ENCODE measurements at places on chromosomes 1 and 21.

DNA sequence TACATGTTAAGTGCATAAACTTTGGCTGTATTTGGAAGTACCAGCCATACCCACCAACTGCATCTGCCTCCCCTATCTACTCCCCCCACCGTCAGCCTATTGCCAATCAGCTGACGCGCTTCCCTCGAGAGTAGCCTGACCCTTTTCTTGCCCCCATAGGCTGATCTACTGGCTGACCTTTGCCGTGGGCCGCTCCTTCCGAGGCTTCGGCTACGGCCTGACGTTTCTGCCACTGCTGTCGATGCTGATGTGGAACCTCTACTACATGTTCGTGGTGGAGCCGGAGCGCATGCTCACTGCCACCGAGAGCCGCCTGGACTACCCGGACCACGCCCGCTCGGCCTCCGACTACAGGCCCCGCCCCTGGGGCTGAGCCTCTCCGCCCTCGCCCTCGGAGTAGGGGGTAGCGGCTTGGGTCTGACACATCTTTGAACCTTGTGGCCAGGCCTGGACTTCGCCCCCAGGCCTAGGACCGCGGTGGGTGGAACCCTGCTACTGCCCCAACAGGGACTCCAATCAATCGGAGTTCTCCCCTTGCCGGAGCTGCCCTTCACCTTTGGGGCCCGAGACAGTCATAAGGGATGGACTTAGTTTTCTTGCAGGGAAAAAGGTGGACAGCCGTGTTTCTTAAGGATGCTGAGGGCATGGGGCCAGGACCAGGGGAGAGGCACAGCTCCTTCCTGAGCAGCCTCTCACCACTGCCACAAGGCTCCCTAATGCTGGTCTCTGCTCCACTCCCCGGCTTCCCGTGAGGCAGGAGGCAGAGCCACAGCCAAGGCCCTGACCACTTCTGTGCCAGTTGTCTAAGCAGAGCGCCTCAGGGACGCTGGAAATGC, 4.0 kb downstream of the GLMP start:
- DNase-seq = peak; percentile 90

DNA sequence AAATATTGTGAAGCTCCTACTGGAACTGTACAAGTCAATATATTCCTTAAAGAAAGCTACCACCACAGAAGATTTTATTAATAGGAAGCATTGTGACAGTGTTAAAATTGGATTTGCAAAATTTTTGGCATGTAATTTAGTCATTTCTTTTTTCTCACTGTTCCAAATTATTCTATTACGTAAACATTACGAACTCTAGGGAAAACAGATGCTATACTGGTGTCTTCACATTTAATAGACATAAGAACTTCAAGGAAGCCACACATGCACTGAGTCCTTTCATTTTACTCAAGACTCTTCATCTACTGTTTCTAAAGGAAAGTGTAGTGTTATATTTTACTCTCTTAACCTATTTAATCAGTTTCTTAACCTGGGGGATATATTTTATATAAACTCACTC, 135.4 kb downstream of the HMCN1 start:
- no peak for DNase-seq

GRCh38 chr1:22122273-22123070, 20.4 kb downstream of the WNT4 start:
- no peak for DNase-seq

- DNase-seq = no peak
These were observed 150.9 kb upstream of the POU3F1 start for GRCh38 chr1:38197312-38198061.

- no peak for DNase-seq
These were observed 87.5 kb downstream of the ASTN1 start for GRCh38 chr1:177077006-177077405.

DNA sequence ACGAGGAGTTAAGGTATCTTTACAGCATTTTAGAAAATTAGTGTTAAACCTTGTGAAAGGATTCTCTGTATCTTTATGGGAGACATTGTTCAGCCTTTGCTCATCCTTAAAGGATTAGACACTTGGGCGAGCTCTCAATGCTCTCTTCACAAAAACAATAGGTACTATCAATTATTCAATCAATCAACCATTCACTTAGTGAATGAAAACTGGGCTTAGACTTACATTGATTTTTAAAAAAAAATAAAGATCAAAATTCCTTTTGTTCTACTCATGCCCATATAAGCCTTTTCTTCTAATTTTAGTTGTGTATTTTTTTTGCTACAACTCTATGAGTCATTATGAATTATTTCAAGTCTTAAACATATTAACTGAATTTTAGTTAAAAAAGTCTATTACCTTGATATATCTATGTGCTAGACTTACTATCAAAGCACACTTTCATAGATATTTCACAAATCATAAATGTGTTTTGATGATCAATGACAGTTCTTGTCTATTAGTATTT, 181.2 kb downstream of the DPYD start:
- DNase-seq = no peak

DNA sequence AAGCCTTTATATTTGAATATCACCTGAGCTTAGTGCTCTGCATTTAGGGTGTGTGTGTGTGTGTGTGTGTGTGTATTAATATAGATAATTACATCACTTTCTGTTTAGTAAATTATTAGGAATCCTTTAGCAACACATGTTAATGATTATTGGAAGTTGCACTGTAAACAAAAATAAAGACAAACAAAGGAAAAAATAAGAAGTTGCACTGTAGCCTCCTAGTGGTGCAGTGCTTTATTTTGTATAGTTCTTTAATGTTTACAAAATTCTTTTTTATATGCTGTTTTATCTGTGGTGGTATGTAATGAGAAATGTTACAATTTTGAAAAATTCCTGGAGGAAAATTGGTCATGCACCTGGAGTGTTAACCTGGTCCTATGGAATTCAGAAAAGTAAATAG, 69.2 kb downstream of the UBE4B start:
- no peak for DNase-seq

GRCh38 chr21:37237764-37238163, 29.4 kb downstream of the VPS26C start:
- no peak for DNase-seq

DNA sequence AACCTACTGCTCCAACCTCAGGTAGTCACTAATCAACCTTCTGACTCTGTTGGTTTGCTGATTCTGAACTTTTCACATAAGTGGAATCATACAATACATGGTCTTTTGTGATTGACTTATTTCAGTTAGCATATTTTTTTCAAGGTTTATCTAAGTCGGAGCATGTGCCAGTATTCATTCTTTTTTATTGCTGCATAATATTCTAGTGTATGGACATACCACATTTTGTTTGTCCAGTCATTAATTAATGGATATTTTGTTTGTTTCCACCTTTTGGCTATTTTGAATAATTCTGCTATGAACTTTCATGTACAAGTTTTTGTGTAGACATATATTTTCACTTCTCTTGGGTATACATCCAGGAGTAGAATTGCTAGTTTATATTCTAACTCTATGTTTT, 53.0 kb upstream of the LRRN2 start:
- DNase-seq = no peak

DNA sequence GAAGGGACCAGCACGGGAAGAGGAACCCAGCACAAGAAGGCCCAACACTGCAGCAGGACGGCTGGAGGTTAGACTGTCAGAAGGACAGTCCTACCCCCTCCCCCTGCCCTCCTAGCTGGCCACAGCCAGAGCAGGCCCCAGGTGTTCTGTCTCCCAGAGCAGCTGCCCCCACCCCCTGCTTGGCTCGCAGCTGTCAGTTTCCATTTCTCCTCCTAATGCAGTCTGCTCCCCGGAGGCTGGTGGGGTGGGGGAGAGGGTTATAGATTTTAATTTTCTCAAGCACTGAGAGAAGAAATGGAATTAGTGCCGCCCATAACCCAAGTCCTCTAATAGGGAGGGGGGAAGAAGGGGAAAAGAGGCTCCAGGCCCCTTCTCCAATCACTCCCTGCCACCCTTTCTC, 13.0 kb upstream of the PEAR1 start:
- no peak for DNase-seq

GRCh38 chr1:53541761-53542550, 82.8 kb downstream of the DMRTB1 start:
- DNase-seq = peak; percentile 56

- DNase-seq = no peak
These were observed 62.5 kb upstream of the BARHL2 start for GRCh38 chr1:90779573-90779972.

DNA sequence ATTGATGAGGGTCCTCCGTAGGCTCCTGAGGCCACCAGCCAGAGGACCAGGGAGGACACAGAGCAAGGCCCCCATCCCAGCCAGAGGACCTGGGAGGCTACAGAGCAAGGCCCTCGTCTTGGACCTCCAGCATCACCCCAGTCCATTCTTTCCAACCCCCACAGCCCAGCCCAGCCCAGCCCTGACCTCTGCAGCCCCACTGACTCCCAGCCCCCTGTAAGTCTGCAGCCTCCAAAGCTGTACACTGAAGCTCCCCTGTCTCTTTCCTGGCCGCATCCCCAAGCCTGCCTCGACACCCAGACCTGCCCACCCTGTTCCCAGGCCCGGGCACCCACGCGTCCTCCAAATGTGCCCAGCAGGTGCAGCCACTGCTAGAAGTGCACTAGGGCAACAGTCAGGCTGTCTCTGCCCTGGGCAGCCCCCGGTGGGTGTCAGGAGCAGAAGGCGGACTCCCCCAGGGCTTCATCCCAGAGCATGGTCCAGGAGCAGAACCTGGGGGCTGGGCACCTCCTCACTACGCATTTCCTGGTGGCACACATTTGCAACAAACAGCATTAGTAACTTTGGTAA, 2.1 kb downstream of the DVL1 start:
- no peak for DNase-seq

All from brain microvascular endothelial cell (primary cell).